ENCODE measurements at places on chromosomes 3 and 15.

DNA sequence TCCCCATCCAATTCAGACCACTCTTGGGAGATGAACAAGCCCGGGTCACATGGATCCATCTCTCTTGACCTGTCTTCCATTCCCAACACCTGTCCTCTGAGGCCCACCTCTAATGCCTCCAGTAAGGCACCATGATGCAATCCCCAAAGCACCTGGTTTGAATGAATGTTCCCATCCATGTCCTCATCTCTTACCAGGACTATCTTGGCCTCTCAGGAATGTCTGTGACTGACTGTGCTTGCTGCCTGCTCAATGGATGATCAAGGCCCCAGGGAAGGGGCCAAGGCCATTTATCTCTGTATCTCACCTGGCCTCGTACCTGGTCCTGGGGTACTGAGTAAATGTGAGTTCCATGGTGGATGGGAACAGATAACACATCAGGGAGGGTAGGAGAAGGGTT lies 49.7 kb downstream of the SLCO2A1 start:
- no peak for DNase-seq

DNA sequence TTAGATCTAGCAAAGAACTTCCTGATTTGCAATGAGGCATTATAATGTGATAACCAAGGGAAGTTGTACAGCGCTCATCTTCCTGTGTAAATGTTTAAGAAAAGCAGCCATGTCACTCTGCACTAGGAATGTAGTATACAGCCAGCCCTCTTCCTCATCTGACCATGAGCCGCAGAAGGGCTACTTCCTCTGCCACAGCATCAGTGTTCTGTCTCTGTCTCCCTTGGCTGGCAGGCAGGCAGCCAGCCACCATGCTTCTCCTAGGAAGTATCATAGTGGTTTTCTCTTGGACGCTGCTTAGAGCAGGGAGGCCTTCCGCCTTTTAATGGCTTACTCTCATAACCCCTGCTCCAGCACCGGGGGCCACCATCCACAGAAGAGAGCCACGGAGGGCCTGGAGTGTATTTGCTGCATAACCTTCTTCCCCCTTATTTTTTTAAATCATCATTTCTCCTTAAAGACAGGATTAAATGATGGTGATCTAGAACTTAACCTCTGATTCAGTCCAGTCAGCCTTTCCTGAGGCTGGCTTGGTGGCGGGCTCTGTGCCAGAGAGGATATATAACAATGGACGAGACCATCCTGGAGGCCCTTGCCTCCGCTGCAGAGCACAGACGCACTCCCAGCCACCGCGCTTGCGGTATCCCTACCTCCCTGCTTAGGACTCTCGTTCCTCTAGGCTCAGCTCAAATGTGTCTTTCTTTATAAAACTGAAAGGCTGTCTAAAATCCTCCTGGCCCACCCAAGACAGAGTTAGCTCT lies 57.3 kb upstream of the PLXNA1 start:
- DNase-seq, result no peak

GRCh38 chr15:42332331-42332730 lies 27.0 kb upstream of the CAPN3 start:
- no peak for DNase-seq

DNA sequence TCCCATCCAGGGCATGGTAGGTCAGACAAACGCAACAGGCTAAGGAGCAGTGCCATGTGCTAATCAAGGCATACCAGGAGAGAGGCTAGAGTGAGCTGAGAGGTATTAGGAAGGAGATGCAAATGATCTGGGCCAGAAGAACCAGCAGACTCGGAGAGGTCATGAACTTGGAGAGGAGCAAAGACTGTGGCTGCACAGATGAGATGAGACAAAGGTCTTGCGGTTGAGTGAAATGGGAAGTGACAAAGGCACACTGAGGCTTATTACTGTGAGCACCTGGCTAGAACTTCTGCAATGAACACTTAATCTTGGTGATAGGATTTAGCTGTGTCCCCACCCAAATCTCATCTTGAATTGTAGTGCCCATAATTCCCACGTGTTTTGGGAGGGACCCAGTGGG lies 380.2 kb downstream of the ULK4 start:
- DNase-seq, result no peak
